ENCODE measurements at places on chromosomes 4 and X. TPM values are rescaled to one million over a fixed set of nuclear protein-coding genes. Genes with fewer than 3 reads are reported as not detected.

DNA sequence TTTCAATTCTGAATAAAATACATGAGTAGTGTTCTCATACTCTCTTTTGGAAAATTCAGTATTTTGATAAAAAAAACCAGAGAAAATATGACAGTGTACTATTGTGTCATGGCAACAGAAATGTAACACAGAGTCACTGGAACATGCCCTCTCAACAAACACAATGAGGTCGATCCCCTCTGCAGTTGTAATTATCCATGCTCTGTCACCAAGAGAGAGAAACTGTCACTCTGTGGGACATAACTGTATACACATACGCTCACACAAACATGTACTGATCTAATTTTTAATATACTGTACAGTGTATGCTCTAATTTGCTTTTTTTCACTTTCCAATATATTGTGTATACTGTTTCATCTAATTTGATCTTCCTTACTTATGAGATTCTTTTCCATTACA, 1136.8 kb upstream of the TENM3 start:
- no peak for DNase-seq

DNA sequence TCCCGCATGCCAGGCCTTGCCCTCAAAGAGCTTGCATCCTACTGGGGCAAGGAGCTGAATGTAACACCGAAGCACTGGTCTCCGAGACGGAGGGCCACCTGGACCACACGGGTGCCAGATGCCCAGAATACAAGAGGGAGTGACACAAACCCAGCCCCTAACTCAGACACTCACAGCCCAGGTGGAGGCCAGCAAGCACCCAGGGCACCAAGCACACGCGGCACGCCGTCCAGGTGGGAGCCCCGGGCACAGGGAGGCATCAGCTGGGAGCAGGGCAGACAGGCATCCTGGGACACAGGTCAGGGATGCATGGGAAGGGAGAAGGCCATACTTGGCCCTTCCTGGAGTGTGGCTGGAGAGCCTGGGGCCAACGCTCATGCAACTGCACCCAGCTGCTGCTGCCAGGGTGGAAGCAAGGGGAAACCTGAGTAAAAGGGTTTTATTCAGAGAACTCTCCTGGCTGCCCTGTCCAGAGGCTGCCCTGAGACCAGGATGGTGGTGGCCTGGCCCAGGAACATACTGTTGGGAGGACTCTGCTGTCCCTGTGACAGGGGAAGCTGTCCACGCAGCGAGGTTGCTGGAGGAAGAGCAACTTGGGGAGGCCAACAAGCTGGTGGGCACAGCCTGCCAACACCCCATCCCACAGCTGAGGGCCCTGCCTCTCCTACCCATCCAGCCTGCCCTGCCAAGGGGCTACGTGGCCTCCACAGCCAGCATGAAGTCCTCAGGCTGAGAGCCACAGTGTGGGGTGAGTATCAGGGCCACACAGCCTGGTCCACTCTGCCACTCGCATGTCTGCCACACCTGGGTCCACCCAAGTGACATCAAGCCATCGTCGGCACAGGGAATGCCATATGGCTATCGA, 22.2 kb upstream of the PPP2R2C start:
- no peak for DNase-seq

GRCh38 chr4:88102026-88102425, 56.4 kb downstream of the ABCG2 start:
- DNase-seq, result no peak

DNA sequence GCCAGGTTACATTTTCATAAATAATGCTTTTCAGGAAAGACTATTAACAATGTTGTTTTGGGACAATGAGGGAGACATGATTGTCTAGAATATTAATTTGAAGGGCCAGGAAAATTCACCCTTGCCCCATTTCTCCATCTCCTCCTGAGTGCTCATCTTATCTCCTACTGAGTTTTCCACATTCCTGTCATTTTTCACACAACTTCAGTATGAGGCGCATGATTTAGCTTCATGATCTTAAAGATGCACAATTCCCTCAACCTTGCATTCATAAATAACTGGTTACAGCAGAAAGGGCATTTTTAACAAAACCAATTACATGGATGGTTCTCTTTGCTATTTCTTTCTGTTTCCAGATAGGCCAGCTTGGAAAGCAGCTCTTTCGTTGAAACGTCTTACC, 1699.2 kb upstream of the IGFBP7 start:
- DNase-seq, result no peak

The DUX4 gene
- not detected for total RNA-seq

GRCh38 chrX:15646543-15646942, 18.1 kb downstream of the CLTRN start:
- DNase-seq, result no peak

The ALAS2 gene
- not detected for total RNA-seq

GRCh38 chr4:84366907-84367306, 132.2 kb downstream of the NKX6-1 start:
- DNase-seq, result no peak

DNA sequence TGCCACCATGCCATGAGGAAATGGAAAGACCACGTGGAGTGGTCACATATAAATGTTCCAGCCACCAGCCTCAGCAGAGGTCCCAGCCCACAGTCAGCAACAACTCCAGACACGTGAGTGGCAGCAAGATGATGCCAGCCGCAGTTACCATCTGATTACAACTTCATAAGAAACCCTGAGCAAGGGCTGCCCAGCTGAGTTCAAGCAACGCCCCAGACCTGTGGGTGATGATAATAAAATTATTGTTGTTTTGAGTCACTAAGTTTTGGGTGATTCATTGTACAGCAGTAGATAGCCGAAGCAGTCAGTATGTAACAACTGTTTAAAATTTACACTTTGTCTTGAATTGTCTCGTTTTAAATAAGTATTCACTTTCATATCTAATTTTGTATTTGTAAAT, 5.8 kb upstream of the CCNG2 start:
- no peak for DNase-seq

DNA sequence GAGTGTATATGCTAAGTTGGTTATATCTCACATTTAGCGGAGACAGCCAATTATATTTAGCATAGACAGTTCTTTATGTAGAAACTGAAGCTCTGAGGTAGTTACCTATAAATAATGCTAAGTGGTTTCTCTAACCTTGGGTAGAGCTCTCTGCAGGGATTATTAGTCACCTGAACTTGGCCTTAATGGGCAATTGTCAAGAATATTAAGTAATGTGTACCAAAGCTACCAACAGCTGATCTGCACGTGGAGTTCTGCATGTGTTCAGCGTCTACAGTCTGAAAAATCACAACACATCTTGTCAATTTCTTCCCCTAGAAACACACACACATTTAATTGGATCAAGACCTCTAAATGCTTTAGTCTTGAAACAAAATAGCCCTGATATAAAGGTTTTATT, 740.6 kb upstream of the FAM241A start:
- no peak for DNase-seq

- DNase-seq, result no peak
Observed at GRCh38 chrX:123771449-123772064, 38.7 kb upstream of the THOC2 start.

GRCh38 chr4:20512985-20513384, 187.3 kb upstream of the PACRGL start:
- DNase-seq, result no peak

- no peak for DNase-seq
Observed at GRCh38 chr4:133921280-133922195, 280.1 kb downstream of the PABPC4L start.

DNA sequence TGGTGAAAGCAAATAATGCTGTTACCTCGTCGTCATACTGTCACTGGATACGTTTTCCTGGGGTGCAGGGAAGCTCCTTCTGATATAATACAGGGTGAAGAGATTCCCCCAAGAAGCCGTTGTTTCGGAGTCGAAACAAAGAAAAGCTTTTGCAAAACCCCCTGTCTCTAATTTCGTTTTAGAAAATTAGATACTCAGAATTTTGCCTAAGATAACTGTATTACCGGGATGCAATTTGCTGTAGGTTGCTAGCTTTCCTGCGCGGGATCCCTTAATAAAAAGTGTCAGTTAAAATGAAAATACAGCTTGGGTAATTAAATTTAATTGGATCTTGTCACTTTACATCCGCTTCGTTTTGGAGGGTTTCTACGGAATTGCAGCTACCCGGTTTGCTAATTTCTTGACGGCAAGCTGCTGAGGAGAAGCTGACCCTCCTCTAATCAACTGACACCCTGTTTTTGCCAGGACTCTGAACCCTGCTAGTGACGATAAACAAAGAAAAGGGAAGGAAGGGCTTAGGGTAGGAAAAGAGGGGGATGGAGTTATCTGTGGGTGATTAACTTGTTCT, 174.6 kb downstream of the SHOX start:
- no peak for DNase-seq

- no peak for DNase-seq
Observed at GRCh38 chr4:43332052-43332425, 439.5 kb downstream of the GRXCR1 start.

GRCh38 chr4:6308899-6309643, 39.4 kb downstream of the WFS1 start:
- no peak for DNase-seq

The MAOA gene
- total RNA-seq, result 111 TPM

The FMR1NB gene
- total RNA-seq, result not detected

DNA sequence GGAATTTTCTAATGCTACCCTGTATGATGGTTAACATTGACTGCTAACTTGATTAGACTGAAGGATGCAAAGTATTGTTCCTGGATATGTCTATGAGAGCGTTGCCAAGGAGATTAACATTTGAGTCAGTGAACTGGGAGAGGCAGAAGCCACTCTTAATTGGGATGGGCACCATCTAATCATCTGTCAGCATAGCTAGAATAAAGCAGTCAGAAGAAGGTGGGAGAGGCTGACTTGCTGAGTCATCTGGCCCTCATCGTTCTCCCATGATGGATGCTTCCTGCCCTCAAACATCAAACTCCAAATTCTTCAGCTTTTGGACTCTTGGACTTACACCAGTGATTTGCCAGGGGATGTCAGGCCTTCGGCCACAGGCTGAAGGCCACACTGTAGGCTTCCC, 878.5 kb downstream of the PCDH7 start:
- DNase-seq, result no peak

The NCBP2L gene
- not detected for total RNA-seq

The SUPT20HL1 gene
- not detected for total RNA-seq

The RWDD4 gene
- 19.8 TPM for total RNA-seq

GRCh38 chr4:21544415-21544814, 404.2 kb downstream of the KCNIP4 start:
- no peak for DNase-seq

The ADH1C gene
- 184 TPM for total RNA-seq

DNA sequence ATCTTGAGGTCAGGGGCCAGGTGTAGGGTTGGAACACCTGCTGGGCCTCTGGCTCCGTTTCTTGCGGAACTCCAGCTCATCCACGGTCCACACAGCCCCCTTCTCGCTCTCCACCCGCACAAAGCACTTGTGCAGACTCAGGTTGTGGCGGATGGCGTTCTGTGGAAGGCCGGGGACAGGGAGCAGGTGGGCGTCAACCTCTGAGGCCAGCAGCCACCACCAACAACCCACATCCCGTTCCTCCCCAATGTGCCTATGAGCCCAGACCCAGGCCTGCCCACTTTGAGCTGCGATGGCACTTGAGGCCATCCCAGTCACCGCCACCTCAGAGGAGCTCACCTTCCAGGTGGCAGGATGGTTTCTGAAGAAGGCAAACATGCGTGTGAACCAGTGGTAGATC, 13.2 kb downstream of the FOXP3 start:
- DNase-seq, result no peak

GRCh38 chr4:48369248-48369647, 27.9 kb downstream of the SLAIN2 start:
- no peak for DNase-seq

DNA sequence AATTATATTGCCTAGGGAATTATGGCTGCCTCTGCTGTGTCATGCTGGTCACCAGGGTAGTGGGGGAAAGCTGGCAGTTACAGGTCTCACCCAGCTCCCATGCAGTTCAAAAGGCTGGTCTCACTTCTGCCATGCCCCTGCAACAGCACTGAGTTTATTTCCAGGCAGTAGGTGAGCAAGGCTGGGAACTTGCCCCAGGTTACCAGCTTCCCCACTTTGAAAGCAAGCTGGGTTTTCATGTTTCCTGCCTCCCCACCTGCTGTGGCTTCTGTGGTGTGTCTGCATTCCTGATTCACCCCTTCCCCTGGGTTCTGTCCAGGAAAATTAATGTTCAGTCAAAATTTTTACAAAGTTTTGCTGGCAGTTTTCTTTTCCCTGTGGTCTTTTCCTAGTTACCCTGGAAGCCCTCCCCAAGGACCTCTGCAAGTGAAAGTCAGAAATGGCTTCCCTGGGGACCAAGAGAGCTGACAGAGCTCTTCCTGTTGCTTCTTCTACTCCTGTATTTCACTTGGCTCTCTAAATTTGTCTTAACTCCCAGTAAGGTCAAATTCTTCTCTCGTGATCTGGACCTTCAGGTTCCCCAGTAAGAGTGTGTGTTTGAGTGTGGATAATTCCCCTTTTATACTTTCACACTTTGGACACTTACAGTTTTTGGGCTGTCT, 58.5 kb upstream of the AGTR2 start:
- DNase-seq, result no peak

The APBB2 gene
- 248 TPM for total RNA-seq

The PRR32 gene
- not detected for total RNA-seq

The SOWAHD gene
- total RNA-seq, result 1.1 TPM

The F9 gene
- not detected for total RNA-seq
